HCEC 1CT (cell line): ENCODE measurements at places on chromosomes 16 and 17.

DNA sequence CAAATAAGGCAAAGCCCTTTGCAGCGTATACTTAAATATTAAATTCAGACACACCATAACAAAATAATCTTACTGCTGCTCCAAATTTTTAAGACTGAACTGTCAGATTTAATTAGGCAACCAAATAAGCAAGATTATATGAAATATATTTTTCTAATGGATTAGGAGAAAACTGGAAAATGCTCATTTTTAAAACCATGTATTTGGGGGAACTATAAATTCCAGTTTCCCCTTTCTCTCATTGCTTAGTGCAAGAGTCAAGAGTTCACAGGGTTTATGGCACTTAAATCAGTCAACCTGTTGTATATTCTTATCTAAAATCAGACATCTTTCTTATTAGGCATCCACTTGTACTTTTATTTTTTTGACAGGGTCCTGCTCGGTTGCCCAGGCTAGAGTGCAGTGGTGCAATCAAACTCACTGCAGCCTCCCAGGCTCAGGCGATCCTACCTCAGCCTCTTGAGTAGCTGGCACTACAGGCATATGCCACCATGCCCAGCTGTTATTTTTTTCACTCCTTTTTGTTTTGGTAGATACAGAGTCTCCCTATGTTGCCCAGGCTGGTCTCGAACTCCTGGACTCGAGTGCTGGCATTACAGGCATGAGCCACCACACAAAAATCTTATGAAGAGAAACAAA is 2.1 kb upstream of the KANSL1 start:
- DNase-seq, result no peak

- no peak for DNase-seq
These were observed 6.4 kb upstream of the ITGAX start for GRCh38 chr16:31348579-31348978.

- no peak for DNase-seq
These were observed 78.4 kb downstream of the AIPL1 start for GRCh38 chr17:6356562-6356961.

DNA sequence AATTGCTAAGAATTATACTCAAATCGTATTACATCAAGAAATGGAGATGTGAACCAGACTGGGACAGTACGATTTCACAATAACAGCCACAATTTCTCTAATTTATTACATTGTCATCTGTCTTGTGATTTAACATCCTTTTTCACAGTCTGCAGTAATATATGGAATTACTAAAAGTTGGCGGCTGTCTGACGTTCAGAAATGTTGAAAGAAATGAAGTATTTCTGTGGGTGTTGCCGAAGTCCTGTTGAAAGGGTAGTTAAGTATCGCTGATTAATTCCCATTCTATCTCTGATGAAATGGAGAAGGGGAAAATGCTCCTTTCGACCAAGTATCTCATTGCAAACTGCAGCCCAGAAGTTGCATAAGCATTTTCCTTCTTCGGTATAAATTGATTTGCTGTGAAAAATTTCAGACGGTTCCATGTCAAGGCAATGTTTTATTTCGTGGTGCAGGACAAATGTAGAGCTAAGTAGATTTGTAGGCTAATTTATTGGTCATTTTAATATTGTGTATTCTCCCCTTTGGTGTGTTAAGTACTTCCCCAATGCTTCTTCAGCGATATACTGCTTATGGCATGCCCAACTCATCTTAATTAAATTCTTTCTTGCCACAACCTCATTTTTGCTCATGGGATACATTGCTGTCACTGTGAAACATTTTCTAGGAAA is 775.2 kb upstream of the RBFOX1 start:
- DNase-seq, result no peak

DNA sequence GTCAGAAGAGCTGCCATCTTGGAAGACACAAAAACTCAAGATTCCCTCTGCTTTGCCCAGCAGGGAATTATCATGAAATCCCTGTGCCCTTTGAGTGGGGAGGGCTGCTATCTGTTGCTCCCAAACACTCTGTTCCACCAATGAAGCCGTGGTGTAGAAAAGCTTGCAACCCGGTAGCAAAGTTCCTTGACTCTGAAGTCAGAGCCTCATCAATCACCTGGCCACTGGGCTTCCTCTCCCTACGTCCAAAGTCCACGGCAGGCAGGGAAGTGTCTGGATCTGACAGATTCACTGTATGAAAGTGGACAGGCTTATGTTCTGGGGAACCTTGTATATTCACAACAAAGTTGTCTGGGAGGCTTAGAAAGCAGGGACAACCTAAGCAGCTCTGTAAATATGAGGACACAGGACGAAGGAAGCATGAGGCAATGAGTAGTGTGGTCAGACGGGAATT is 343.3 kb downstream of the SLC39A11 start:
- DNase-seq, result no peak

GRCh38 chr16:4370570-4371356 is 885 bp upstream of the VASN start:
- DNase-seq, result peak; percentile 73

- DNase-seq, result peak; percentile 61
These were observed 528 bp downstream of the PER1 start for GRCh38 chr17:8151641-8152111.

- no peak for DNase-seq
These were observed 50.0 kb downstream of the SSH2 start for GRCh38 chr17:29880031-29880430.

DNA sequence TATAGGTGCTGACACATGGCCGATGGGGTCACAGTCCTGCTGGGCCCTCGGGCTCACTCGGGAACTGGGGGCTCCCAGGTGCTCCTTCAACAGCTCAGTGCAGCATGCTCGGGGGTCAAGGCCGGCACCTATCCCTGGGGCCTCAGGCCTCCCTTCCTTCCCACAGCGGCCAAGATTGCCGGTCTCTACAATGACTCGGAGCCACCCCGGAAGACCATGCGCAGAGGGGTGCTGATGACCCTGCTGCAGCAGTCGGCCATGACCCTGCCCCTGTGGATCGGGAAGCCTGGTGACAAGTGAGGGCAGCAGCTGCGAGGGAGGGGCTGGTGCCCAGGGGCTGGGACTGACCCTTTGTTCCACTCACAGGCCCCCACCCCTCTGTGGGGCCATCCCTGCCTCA is 6.9 kb downstream of the SULT1A2 start:
- no peak for DNase-seq

DNA sequence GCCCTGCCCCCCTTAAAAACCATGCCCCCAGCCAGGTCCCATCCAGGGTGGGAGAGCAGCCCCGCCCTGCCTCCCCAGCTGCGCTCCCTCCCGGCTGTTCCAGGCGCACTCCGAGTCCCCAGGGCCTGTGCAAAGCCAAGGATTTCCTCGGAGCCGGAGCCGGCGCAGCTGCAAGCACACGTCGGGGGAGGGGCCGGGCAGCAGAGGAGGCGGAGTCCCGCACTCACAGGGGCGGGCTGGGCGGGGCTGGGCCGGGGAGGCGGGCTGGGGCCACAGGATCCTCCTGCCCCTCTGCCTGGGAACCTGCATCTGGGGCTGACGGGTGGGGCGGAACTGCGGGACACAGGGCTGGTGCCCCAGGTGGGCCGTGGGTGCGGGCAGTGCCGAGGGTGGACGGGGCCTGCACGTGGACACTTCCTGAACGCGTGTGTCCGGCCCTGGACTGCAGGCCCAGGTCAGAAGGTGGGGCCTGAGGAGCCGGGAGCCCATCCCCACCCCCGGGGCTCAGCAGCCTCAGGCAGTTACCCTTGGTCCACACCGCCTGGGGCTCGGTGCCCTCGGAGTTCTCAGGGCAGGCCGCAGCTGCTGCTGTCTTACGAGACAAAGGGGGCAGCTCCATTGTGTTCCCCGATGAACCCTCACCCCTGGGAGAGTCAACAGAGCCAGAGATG is 24.0 kb upstream of the SSTR5 start:
- DNase-seq, result no peak

GRCh38 chr16:27476240-27476639 is 73.5 kb downstream of the GTF3C1 start:
- no peak for DNase-seq

- DNase-seq, result peak; percentile 32
These were observed 21.3 kb downstream of the CYLD start for GRCh38 chr16:50763211-50763610.

DNA sequence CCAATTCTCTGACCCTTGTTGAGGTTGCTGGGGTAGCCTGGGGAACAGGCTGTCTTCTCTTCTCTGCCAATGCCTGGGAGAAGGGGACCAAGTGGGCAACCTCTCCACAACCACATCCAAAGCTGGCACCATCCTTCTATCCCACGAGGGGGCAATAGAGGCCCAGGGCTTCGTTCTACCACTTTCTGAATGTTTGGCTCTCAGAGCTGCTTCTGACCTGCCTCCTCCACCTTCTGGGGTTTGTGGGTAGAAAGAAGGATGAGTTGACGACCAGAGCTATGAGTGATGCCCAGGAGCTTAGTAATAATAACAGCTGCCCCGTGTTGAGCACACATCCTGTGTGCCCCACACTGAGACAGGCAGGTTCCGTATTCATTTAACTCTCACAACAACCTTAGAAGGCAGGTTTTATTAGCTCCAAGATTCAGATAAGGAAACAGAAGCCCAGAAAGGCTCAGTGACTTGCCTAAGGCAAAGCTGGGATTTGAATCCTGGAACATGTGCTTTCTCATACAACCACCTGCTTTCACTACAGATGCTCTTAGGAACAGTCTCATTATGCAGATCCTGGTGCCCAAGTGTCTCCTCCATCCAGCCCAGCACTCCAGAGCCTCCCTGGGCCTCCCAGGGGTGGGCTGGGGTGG is 11.1 kb downstream of the TSPOAP1 start:
- DNase-seq, result peak; percentile 54

GRCh38 chr17:18362698-18363100 is 651 bp downstream of the SHMT1 start:
- peak; percentile 34 for DNase-seq

DNA sequence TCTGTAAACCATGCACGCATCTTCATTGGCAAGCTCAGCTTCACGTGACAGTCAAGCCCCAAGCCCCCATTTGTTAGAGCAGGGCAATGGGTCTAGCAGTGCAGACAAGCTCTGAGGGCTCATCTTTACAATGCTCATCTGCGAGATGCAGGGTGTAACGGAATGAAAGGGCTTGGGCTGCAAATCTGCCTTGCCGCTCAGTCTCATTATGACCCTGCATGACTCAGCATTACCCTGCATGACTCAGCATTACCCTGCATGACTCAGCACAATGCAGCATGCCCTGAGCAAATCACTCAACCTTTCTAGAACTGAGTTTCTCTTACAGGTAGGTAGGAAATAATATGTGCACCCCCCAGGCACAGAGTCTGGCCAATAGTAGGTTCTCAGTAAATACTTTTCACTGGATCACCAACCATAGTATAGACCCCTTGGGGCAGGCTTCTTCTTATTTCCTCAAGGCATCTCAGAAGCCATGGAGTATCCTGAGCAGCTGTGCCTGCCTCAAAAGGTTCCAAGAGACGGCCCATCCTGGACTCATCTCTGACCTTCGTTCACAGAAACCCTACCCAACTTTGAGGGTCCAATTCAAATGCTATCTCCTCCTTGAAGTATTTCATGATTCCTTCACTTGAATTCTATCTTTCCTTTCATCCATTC is 391.3 kb upstream of the CDH5 start:
- DNase-seq, result peak; percentile 61

- no peak for DNase-seq
These were observed 6.1 kb upstream of the SPN start for GRCh38 chr16:29656688-29657523.

DNA sequence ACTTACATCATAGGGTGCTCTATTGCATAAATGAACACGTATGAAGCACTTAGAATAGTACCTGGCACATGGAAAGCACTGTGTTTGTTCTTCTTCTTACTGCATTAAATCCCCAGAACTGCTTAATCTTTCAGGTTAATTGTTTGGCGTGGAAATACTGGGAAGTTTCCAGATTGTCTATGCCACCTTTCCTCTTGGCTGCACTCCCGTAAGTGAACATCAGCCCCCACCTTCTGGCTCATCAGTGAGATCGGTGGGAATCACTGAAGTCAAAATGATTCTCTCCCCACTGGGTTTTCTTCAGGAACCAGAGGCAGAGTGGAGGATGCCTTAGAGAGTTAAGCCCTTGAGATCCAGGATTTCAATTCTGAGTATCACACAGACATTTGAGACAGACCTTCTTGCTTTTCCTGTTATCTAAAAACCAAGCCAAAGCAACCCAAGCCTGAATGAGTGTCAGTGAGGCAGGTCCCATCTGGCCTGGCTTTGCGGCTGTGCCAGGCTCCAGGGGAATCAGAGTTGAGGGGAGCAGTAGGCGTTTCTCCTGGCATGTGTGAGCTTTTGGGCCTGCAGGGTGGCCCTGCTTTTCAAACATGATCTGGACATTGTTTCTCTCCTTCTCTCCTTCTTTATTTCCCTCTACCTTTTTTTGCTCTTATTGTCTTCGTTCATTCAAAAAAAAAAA is 59.1 kb downstream of the OTOA start:
- no peak for DNase-seq

- no peak for DNase-seq
These were observed 45.1 kb downstream of the BRIP1 start for GRCh38 chr17:61818225-61818624.

DNA sequence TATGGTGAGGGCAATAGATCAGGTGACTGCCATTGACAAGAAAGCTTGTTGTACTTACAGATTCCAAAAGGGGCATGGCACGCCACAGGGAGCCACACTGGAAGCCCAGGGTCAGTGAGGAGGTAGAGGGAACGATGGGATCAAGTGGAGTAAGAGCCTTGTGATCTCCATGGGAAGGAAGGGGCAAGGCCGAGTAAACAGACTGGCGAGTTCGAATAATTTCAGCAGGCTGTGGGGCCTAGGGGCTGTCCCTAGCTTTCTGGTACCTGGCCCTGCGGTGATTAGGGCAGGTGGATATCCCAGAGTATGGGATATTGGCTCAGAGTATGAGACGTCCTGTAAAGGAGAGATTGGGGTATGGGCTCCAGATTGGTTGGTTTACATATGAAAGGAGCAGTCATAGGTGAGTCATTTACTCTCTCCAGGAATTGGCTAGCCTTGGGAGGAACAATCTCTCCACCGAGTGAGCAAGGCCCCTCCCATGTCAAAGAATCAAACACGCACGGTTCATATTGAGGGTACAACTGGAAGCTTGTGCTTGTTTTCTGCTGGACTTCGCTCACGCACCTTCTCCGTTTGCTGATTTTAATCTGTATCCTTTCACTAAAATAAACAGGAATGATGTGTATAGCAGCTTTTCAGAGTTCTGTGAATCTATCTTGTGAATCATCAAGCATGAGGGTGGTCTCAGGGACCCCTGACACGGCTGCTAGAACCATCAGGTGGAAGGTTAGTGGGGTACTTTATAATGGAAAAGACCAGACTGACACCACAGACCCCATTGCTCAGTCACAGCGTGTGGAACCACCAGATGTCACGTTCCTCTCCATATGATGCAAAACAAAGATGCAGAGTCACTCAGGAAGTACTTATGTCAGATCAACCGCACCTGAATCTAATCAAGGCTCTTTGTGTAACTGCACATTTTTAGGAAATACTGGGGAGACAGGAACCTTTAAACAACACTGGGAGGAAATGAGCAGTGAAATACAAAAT is 27.9 kb downstream of the GABARAPL2 start:
- DNase-seq, result peak; percentile 51

- DNase-seq, result no peak
These were observed 228.3 kb upstream of the WSB1 start for GRCh38 chr17:27065588-27065987.

- DNase-seq, result no peak
These were observed 28.4 kb downstream of the CD300LB start for GRCh38 chr17:74502861-74503260.

GRCh38 chr17:14306596-14306995 is 5.7 kb downstream of the HS3ST3B1 start:
- no peak for DNase-seq
